ENCODE measurements at places on chromosomes 3 and 15.

DNA sequence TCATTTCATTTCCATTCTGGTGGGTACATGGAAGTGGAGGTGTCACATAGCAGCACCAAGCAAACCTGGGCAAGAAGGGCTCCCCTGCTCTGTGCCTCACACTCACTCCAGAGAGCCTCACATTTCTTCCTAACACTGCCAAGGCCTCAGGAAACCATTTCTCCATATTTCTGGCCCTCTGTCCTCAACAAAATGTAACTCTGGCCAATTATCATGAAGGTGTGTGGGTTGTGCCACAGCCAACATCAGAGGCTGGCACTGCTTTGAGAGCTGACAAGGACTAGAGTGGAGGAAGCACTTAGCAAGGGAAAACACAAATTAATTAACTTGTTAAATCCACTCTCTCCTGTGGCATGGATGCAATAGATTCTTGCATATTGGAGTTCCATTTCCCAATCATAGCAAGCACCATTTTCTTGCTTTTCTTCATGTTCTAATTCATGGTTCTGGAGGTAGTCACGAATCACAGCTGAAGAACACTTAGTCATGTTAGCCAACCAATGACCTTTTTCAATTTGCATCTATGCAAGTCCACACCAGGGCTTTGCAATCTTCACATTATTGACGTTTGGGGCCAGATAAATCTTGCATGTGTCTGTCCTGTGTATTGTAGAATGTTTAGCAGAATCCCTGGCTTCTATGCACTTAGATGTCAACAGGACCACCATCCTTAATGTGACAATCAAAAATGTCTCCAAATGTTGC lies 241.1 kb downstream of the PLCL2 start:
- no peak for DNase-seq

DNA sequence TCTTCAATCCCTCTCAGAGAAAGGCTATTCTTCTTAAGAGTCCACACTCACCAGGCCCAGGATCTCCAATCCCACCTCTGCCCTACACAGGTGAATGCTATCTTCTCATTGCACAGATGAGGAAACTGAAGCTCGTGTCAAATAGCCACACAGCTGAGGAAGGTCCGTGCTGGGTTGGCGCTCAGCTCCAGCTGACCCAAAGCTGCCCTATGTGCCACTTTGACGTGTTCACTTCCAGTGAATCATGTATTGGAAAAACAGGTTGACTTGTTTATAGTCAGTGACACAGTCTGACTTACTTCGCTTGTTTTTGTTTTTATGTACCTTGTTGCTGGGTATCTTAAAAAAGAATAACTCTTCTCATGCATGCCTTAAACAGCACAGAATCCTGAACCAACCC lies 32.4 kb upstream of the ALDH1A3 start:
- no peak for DNase-seq

- no peak for DNase-seq
Observed at GRCh38 chr3:3817865-3818264, 18.6 kb downstream of the LRRN1 start.

DNA sequence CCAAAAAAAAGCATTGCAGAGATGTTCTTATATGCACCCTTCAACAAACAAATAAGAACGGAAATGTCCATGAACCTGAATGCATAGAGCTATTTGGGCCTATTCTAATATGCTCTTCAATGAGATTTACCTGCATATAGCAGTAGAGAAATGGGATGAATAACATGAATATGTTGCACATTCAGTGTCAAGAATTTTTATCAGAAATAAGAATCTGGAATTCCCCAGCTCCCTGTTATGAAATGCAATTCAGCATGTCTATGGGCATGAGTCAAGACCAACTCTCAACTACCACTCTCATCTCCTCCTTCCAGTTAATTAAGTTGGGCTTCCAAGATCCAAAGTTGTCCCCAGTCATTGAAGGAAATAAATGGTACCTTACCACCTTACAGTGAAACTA lies 133.7 kb upstream of the ALCAM start:
- no peak for DNase-seq

DNA sequence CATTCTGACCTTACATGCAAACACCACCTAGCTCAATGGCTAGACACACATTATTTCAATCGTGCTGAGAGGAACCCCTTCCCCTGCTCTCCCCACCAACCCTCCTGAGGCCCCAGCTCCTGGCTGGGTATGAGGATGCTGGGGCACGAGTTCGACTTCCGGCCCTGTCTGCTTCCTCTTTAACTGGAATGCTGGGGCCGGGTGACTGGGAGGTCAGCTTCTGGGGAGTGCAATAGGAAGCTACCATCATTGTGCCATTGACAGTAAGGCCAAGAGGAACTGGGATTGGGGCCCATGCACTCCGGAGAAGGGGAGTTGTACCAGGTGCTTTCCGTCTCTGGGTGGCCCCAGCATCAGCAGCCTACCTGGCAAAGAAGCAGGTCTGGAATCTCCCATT lies 15.6 kb upstream of the TLE3 start:
- DNase-seq: no peak

- DNase-seq: no peak
Observed at GRCh38 chr3:140736863-140737460, 59.1 kb downstream of the TRIM42 start.

DNA sequence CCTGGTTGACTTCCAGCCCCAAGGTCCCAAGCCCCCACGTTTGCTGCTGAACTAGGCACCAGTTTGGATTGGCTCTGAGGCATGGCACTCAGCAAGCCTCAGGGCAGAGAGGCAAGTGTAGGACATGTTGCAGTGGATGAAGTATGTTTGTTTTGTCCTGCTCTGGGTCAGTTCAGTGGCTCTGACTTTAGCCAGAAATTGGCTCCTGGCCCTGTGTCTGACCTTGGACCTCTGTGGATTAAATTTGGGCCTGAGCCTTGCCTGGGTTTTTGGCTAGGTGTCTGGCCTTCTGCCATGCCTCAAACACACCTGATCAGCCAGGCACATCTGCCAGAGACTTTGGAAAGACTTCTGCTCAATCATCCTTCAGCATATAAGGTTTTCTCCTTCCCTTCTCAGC lies 3.6 kb upstream of the MRAS start:
- no peak for DNase-seq

GRCh38 chr3:51382947-51383578 lies 2.0 kb upstream of the MANF start:
- DNase-seq: no peak

GRCh38 chr3:118955914-118956556 lies 78.6 kb downstream of the IGSF11 start:
- DNase-seq: no peak

- no peak for DNase-seq
Observed at GRCh38 chr3:68234076-68234780, 579.8 kb upstream of the SUCLG2 start.

GRCh38 chr3:52028572-52028971 lies 27.8 kb downstream of the DUSP7 start:
- DNase-seq: no peak

- no peak for DNase-seq
Observed at GRCh38 chr15:52392008-52392687, 96.5 kb upstream of the MYO5C start.

- DNase-seq: no peak
Observed at GRCh38 chr3:64355401-64355807, 130.1 kb upstream of the PRICKLE2 start.

- no peak for DNase-seq
Observed at GRCh38 chr3:127456471-127457093, 134.0 kb downstream of the TPRA1 start.

DNA sequence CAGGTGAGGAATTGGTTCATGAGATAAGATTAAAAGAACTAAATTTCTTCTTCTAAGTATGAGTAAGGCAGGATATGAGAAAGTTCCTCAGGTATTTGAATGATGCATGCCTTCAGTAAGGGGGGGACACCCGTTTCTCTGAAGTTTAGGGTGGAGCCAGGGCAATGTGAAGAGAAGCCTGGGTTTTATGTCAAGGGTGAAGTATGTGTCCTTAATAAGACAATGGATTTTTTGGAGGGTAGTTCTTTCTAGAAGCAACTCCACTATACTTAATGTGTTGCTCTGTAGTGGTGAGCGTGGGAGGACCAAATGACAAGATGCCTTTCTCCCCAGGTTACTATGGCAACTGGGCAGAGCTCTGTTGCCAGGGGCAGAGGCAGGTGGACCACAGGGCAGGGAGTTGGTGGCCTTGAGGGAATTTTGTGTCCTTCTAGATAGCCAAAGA lies 44.0 kb downstream of the PHLDB2 start:
- DNase-seq: no peak

DNA sequence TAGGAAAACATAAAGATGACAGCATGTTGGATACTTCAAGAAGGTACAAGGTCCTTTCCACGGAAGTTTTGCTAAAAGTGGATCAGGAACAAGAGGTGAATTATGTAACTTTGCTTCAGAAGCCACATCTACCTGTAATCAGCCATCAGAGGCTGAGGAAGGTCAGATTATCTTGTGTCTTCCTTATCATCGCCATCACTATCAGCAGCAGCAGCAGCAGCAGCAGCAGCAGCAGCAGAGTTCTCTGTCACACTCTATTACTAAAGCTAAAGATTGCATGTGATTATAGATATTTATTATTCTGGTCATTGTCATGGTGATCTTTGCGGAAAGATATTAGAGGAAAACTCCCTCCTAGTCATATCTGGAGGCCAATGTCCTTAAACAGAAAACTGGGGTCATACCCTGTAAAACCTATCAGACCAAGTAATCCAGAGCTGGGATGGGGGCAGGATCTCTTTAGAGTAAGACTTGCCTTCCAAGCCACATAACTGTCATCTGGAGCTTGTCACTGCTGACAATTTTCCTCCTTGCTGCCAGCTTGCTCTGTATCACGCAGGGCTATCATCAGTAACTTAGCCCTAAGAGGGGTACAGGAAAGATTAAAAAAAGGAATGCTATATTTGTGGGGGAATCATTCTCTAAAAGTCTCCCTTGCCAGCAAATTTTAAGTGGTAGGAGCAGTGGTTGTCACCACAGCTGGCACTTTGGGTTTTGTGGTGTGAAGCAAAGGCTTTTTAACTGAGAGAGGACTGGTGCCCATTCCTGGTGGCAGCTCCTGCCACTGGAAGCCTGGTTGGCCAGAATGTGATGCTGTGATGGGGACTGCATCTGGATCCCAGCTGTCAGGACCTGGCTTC lies 130.9 kb upstream of the RASGRP1 start:
- DNase-seq: no peak

GRCh38 chr15:40136470-40137302 lies 24.2 kb upstream of the BUB1B start:
- DNase-seq: no peak

GRCh38 chr3:68832680-68833079 lies 99.7 kb downstream of the TAFA4 start:
- no peak for DNase-seq

DNA sequence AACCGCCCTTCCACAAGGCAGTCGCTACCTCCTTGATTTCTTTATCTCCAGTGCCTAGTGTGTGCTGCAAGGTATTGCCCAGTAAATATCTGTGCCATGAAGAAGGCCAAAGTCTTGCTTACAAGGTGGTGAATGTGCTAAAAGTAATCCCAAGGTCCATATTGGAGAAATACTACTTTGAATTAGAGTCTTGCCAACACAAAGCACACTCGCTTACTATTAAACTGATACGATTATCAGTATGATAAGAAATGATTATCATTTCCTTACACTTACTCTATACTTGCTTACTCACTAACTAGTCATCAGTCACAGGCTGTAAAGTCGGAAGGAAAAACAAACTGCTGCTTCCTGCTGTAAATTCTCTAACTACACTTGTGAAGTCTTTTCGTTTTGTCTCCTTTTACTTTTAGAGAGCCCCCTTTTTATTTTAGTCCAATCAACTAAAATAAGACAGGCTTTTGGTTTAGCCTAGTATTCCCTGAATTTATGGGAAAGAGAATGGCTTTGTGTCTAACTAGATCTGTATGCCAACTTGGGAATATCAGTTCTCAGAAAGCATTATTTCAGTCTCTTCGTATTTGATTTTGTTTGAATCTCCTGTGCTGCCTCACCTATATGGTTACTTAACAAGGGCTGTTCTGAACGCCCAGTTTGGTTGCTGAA lies 107.1 kb upstream of the TSC22D2 start:
- no peak for DNase-seq

All from left renal pelvis (tissue), 4 donors.